ENCODE measurements at places on chromosomes 3 and 15.
A peak's percentile ranks its signal among the peaks of the same experiment; 100 is the strongest.

- DNase-seq, result no peak
These were observed 14.5 kb downstream of the GOLIM4 start for GRCh38 chr3:168081171-168081771.

DNA sequence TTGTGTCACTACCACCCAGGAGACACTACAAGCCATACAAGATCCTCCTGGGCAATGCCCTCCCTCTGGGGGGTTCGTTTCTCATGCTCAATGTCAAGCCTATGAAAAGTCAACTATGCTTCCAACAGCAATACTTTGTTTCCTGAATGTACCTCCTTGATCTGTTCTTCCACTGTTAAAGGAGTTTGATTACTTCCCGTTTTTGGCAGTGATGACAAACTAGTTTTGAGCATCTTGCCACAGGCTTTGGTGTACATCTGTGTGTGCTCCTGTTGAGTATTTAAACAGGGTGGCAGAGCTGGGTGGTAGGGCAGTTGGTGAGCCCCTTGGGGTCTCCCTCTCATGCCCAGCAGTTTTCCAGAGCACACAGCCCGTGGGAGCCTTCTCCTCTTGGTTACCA is 81.4 kb downstream of the IL12A start:
- no peak for DNase-seq

GRCh38 chr3:159910991-159911663 is 77.5 kb upstream of the IL12A start:
- DNase-seq, result peak; percentile 19

DNA sequence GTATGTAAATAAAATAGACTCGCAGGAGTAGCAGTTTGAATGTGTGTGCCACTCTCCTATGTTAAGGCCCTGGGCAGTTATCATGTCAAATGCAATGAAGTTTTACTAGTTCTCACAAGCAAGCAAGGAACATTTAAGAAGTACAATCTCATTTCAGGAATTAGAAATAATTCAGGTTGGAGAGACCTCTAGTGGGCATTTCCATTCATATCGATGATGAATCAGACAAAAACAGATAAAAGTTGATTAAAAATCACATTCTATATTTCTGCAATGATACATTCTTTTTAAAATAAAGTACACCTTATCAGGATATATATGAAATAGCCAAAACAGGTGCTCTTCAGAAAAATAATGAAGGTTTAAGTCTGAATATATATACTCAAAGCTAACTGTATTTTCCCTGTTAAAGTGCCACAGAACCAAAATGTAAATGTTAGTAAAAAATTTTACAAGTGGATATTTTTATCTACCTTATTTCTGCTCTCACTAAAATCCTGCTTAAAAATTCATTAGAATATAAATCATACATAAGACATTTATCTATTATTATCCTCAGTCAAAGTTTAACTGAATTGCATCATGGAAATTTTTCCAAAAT is 492.4 kb upstream of the FRG2C start:
- DNase-seq, result peak; percentile 23

DNA sequence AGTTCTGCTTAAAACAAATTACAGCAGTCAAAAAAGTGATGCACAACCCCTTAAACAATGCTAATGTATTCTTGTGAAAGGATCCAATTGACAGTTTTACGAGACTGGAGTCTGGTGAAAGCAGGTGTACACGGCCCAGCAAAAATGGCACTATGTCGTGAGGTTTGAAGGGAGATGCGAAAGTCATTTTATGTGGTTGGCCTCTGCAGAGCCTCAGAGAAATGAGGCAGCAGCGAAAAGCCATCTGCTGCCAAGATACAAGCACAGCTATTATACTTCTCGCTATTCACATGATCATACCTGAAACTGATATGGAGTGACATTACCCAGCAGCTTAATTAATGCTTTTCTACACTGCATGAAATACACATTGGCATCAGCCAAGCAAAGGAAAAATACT is 36.4 kb downstream of the MECOM start:
- DNase-seq, result no peak

- no peak for DNase-seq
These were observed 156.4 kb downstream of the LRRC28 start for GRCh38 chr15:99407716-99408115.

- no peak for DNase-seq
These were observed 188.5 kb downstream of the ALCAM start for GRCh38 chr3:105555206-105555605.

DNA sequence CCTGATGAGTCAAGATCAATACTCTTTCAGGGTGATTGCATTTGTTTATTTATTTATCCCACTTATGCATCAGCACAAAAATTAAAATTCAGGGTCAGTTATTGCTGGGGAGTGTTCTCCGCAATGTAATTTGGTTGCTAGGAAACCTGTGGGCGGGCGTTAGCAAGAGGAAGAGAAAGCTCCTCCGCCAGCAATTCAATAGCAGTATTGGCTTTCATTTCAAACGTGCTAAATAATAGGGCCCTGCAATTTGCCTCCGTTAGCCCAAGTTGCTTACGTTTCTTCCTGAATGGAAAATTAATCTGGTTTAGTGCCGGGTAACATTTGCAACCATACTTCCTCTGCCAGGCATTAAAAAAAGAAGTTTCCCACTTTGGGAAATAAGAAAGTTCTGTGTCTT is 35.5 kb upstream of the PLCL2 start:
- DNase-seq, result no peak
